Transverse colon (tissue), 4 donors: ENCODE measurements at places on chromosomes 6 and 20. TPM values are rescaled to one million over a fixed set of nuclear protein-coding genes. Genes with fewer than 3 reads are reported as not detected.
A peak's percentile ranks its signal among the peaks of the same experiment; 100 is the strongest.

The PHACTR1 gene
- 1.2 TPM for total RNA-seq

DNA sequence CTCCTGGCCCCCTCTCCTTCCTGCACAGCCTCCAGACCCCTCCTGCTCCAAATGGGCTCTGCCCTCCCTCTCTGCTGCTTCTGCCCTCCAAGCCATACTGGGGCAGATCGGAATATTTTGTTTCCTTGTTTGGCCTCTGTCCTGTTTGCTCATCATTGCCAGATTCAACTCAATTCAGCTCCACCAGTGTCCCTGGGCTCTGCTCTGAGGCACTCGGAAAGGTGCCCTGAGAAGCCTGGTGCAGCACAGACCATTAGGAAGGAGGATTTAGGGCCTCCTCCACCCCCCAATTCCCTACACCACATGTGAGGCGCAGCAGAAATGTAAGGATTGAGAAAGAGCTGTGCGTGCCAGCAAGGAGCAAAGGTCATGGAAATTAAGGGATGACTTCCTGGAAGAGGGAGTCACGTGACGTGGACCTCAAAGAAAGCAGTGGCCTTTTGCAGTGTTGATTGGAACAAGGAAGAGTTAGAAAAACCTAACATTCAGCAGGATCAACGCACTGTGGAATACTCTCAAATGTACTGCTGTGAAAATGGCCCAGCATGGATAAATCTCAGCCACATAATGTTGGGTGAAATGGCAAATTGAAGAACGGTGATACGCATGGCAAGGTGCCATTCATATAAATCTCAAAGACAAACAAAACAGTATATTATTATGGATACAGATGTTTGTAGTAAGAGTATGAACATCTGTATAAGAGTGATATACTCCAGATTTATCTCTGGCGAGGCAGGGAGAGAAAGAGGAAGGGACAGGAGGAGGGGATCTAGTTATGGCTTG lies 229.5 kb upstream of the RNF24 start:
- peak; percentile 83 for DNase-seq
- no peak overlapping the region for H3K4me3 ChIP-seq
- peaks cover 42% of the 10 kb centered on the region for H3K27me3 ChIP-seq
- H3K4me1 ChIP-seq: peaks cover 19% of the 10 kb centered on the region

The BFSP1 gene
- total RNA-seq: 0.75 TPM

DNA sequence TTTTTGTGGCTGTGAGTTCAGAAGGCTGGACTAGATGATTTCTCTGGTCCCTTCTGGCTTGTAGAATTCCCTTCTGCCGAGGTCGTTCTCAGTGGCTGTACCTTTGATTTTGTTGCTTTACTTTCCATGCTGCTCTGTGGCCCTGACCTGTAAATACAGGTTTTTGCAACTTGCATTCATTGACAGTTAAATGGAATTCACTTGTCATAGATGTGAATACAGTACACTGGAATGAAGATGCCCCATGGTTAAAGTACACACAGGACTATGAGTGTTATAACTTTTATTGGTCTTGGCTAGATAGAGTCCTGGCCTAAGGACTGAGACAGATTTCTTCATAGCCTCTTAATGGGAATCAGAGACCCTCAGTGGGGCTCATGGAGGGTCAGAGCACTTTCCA lies 12.9 kb upstream of the EFCAB8 start:
- peaks cover 38% of the 10 kb centered on the region for H3K36me3 ChIP-seq
- DNase-seq: no peak
- no peaks in the 10 kb centered on the region for H3K27me3 ChIP-seq
- H3K4me3 ChIP-seq: no peak overlapping the region

GRCh38 chr6:34154668-34155447 lies 9.0 kb upstream of the GRM4 start:
- no peaks in the 10 kb centered on the region for H3K36me3 ChIP-seq
- H3K4me1 ChIP-seq: peaks cover 3% of the 10 kb centered on the region
- H3K27me3 ChIP-seq: peaks cover 65% of the 10 kb centered on the region

The RFX6 gene
- not detected for total RNA-seq

DNA sequence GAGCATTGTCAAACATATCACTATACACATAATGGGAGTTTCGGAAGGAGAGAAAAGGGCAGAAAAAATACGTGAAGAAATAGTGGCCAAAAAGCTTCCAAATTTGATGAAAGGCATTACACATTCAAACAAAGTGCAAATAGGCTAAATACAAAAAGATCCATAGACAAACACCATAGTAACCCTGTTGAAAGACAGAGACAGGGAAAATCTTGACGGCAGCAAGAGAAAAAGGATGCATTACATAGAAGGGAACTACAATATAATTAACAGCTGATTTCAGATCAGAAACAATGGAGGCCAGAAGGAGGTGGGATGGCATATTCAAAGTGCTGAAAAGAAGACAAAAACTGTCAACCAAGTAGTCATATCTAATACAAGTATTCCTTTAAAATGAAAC lies 170.8 kb downstream of the MRPL14 start:
- H3K27ac ChIP-seq: no peak overlapping the region
- DNase-seq: no peak
- H3K4me3 ChIP-seq: no peak overlapping the region
- H3K36me3 ChIP-seq: no peaks in the 10 kb centered on the region
- H3K4me1 ChIP-seq: no peaks in the 10 kb centered on the region
